ENCODE measurements at places on chromosomes 2 and 18. TPM values are rescaled to one million over a fixed set of nuclear protein-coding genes. Genes with fewer than 3 reads are reported as not detected.
A peak's percentile ranks its signal among the peaks of the same experiment; 100 is the strongest.

DNA sequence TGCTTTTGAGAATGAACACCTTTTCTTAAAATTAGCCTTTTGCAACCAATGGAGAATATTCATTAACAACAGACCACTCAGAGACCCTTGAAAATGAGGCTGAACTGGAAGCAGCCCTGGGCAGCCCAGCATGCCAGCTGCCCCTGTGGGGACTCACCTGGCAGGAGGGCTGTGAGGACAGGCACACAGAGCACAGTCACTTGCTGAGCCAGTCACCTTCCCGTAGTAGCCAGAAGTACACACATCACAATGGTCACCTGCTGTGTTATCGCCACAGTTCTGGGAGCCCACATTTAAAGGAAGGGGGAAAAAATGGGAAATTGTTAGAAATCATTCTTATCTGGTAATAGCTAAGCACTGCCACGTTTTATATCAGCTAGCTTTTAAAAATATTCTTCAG is 115.5 kb downstream of the LAMA1 start:
- H3K27me3 ChIP-seq: no peaks in the 10 kb centered on the region
- H3K36me3 ChIP-seq: no peaks in the 10 kb centered on the region
- no peak overlapping the region for H3K27ac ChIP-seq
- H3K4me3 ChIP-seq: no peak overlapping the region
- H3K4me1 ChIP-seq: no peaks in the 10 kb centered on the region

ZSWIM2 gene
- 0.05 TPM for polyA plus RNA-seq

DNA sequence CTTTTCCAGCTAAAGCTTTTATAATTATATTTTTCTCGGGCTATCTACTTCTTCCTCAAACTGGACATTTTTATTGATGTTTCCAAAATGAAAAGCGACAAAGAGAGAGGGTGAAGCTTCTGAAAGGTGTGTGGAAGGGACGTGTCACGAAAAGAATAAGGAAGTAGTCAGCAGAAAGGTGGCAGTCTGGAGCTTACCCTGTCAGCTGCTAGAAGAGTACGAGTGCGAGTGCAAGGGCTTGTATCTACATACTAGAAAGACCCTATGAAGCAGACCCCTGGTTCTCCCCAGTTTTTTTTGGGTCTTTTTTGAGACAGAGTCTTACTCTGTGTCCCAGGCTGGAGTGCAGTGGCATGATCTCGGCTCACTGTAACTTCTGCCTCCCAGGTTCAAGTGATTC is 14.6 kb downstream of the FHL2 start:
- H3K27me3 ChIP-seq: no peaks in the 10 kb centered on the region
- H3K27ac ChIP-seq: no peak overlapping the region
- H3K36me3 ChIP-seq: peaks cover 55% of the 10 kb centered on the region
- H3K4me3 ChIP-seq: no peak overlapping the region
- H3K4me1 ChIP-seq: 0 out of 2 replicates have a peak, but pooled peaks cover 7% of the 10 kb centered on the region
- no peak for DNase-seq

SIX2 gene
- polyA plus RNA-seq: 0.76 TPM

FAHD2B gene
- 13.6 TPM for polyA plus RNA-seq

DNA sequence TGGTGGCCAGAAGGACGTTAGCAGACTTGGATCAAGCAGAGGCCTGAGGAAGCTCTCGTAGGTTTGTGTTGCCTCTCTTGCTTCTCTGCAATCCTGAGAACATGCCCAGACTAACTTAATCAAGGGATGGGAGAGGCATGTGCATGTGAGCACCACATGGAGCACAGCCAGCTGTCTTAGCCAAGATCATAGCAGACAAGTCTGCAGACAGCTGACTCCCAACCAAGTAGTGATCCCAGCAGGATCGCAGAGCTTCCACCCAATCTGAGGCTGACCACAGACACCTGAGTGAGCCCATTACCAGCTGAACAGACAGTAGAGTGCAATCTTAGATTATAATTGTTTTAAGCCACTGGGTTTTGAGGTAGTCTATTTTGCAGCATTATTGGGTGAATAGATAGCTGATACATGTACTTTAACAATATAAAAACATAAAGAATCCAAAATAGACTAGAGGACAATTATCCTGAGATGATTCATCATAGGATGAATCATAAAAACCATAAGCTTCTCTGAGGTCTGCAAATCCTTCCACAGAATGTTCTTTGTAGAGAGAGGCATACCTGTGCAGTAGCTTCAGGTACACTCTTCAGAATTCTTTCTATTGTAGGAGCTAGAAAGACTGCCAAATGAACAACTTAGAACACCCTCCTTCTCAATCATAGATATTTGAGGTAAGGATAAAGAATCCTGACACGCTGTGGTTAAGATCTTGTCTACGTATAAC is 25.2 kb upstream of the FAM110C start:
- H3K27ac ChIP-seq: no peak overlapping the region
- H3K36me3 ChIP-seq: no peaks in the 10 kb centered on the region
- H3K4me1 ChIP-seq: no peaks in the 10 kb centered on the region

GPC1 gene
- polyA plus RNA-seq: 49.0 TPM

- no peaks in the 10 kb centered on the region for H3K27me3 ChIP-seq
- no peak overlapping the region for H3K27ac ChIP-seq
- H3K4me1 ChIP-seq: no peaks in the 10 kb centered on the region
Measured at GRCh38 chr2:119062179-119062578, 96.4 kb downstream of the C1QL2 start.

GRCh38 chr18:39911716-39912115 is 2043.3 kb upstream of the PIK3C3 start:
- peaks cover 2% of the 10 kb centered on the region for H3K4me1 ChIP-seq
- no peak overlapping the region for H3K27ac ChIP-seq
- H3K36me3 ChIP-seq: no peaks in the 10 kb centered on the region
- no peaks in the 10 kb centered on the region for H3K27me3 ChIP-seq
- DNase-seq: no peak
- no peak overlapping the region for H3K4me3 ChIP-seq

GRCh38 chr2:174686430-174686829 is 77.8 kb downstream of the CHRNA1 start:
- no peak overlapping the region for H3K4me3 ChIP-seq
- no peaks in the 10 kb centered on the region for H3K36me3 ChIP-seq
- no peaks in the 10 kb centered on the region for H3K4me1 ChIP-seq
- no peaks in the 10 kb centered on the region for H3K27me3 ChIP-seq
- no peak overlapping the region for H3K27ac ChIP-seq

- no peak overlapping the region for H3K27ac ChIP-seq
- no peaks in the 10 kb centered on the region for H3K36me3 ChIP-seq
- H3K27me3 ChIP-seq: peaks cover 9% of the 10 kb centered on the region
- no peak overlapping the region for H3K4me3 ChIP-seq
- H3K4me1 ChIP-seq: peaks cover 6% of the 10 kb centered on the region
Measured at GRCh38 chr2:119442850-119443249, 11.2 kb downstream of the TMEM37 start.

COL4A3 gene
- not detected for polyA plus RNA-seq

IL36G gene
- not detected for polyA plus RNA-seq

- peak overlapping the region; percentile 7 for H3K27ac ChIP-seq
- H3K27me3 ChIP-seq: no peaks in the 10 kb centered on the region
- H3K4me3 ChIP-seq: no peak overlapping the region
- no peak for DNase-seq
- peaks cover 54% of the 10 kb centered on the region for H3K36me3 ChIP-seq
- peaks cover 64% of the 10 kb centered on the region for H3K4me1 ChIP-seq
Measured at GRCh38 chr2:46723346-46723745, 192.3 kb downstream of the MCFD2 start.

DPP10 gene
- not detected for polyA plus RNA-seq

GRCh38 chr2:168032091-168032490 is 215.3 kb downstream of the STK39 start:
- no peak for DNase-seq
- H3K27me3 ChIP-seq: no peaks in the 10 kb centered on the region
- H3K4me3 ChIP-seq: no peak overlapping the region

GRCh38 chr2:135212757-135213156 is 160.7 kb downstream of the RAB3GAP1 start:
- no peaks in the 10 kb centered on the region for H3K36me3 ChIP-seq
- H3K27ac ChIP-seq: no peak overlapping the region
- no peak for DNase-seq
- no peaks in the 10 kb centered on the region for H3K4me1 ChIP-seq
- no peaks in the 10 kb centered on the region for H3K27me3 ChIP-seq

DNA sequence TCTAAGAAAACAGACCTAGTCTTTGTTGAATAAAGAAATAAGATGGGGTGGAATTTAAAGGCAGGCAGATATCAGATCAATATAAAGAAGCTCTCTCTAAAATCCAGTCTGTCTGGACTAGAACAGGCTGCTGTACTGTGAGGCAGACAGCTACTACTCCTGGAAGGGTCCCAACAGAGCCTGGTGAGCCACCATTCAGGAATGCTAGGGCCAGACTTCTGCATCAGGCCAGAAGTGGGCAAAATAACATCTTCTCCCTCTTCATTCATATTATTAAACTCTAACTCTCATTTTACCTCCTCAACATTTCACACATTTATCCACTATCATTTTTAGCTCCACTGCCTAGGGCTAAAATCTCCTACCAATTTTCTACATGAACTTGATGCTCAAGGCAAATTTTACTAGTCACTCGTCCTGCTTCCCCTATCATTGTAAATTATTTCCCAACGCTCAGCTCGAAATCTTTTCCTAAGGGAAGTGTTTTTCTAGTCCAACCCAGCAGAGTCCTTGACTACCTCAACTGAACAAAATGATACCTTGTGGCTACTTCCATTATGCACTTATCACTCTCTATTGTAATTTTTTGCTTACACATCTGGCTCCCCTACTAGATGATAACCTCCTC is 45.2 kb upstream of the GLS start:
- no peaks in the 10 kb centered on the region for H3K27me3 ChIP-seq
- DNase-seq: peak; percentile 12
- H3K4me1 ChIP-seq: no peaks in the 10 kb centered on the region
- no peaks in the 10 kb centered on the region for H3K36me3 ChIP-seq
- no peak overlapping the region for H3K4me3 ChIP-seq

CCDC68 gene
- not detected for polyA plus RNA-seq

GRCh38 chr2:40466332-40466906 is 14.5 kb upstream of the SLC8A1 start:
- H3K27ac ChIP-seq: no peak overlapping the region
- no peaks in the 10 kb centered on the region for H3K36me3 ChIP-seq
- DNase-seq: no peak
- H3K4me3 ChIP-seq: no peak overlapping the region
- H3K27me3 ChIP-seq: no peaks in the 10 kb centered on the region

GAD1 gene
- 0.20 TPM for polyA plus RNA-seq

DNAJC5G gene
- polyA plus RNA-seq: not detected

DNA sequence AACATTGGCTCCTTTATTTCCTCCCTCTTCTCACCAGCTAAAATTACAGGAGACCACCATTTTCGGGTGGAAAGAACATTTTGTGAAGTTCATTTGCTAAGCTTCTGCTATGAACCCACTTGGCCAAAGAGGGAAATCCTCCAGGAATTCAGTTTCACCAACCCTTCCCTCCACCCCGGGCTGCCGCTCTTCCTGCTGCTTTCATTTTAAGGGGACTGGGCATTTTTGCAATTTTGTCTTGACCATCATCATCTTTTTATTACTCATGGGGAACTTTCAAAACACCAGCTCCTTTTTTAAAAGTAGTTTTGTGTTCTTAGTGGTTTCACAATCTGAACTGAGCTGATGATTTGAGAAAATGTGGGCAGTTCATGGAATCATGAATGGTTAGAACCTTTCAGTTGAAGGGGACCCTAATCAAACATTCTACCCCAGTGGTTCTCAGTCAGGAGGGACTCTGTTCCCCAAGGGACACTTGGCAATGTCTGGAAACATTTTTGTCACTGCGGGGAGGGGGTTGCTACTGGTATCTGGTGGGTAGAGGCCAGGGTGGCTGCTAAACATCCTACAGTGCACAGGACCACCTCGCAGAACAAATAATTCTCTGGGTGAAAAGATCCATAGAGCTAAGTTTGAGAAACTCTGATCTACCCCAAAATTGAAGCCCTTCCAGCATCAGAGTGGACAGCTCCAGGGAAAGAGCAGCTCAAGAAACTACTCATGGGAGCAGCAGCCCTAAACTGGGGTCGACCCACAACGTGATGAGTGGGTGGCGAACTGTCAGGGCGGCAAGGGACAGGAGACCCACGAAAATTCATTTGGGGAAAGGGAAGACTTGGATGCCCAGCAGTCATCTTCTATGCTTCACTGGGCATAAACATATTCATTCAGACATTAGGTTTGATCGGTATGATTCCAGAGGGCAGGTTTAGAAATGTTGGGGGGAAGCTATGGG is 92.9 kb downstream of the ACKR3 start:
- no peaks in the 10 kb centered on the region for H3K4me1 ChIP-seq
- H3K36me3 ChIP-seq: no peaks in the 10 kb centered on the region
- DNase-seq: no peak
- H3K27ac ChIP-seq: no peak overlapping the region

DNA sequence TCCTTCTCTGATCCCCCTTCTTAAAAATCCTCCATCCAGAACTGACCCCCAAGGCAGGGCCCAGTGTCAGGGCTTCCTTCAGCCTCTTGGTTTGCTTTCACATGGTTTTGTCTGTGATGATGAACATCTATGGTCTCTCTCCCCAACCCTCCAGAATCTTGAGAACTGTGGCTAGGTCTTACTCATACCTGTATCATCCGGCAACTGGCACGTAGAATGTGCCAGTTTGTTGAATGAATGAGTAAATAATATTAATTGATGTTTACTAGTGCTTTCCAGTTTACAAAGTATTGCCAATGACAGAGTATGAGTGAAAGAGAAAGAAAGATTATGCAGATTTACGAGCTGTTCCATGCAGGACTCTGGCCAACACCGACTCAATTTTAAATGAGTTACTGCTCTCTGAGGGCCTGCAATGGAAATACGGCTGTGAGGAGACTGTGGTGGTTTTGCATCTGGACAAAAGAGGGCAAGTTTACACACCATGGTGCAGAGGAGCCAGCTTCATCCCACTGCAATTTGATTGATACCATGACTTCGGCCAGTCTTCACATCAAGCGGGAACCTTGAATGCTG is 29.9 kb upstream of the TRIB2 start:
- DNase-seq: no peak
- H3K27me3 ChIP-seq: no peaks in the 10 kb centered on the region
- no peak overlapping the region for H3K27ac ChIP-seq
- no peaks in the 10 kb centered on the region for H3K4me1 ChIP-seq
- no peaks in the 10 kb centered on the region for H3K36me3 ChIP-seq

DNA sequence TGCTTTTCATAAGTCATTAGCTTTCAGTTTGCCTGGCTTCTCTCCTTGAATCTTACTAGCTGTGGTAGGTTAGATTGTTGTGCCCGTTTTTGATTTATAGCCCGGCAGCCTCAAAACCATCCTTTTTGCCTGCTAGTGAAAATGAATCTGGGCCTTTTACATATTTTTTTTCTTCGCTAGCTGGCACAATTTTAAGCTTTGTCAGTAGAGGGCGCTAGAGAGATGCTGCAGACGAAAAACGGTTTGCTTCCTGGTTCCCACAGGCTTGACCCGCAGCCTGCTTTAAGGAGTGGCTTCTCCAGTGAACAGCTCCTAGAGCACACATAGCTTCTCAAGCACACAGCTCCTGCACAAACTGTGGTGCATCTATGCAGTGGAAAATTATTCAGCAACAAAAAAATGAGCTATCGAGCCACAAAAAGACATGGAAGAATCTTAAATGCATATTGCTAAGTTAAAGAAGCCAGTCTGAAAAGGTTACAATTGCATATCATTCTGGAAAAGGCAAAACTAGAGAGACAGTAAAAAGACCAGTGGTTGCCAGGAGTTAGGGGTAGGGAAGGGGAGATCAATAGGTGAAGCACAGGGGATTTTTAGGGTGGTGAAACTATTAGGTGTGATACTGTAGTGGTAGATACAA is 47.9 kb downstream of the E2F6 start:
- no peak overlapping the region for H3K27ac ChIP-seq
- H3K4me1 ChIP-seq: no peaks in the 10 kb centered on the region
- no peaks in the 10 kb centered on the region for H3K27me3 ChIP-seq
- no peaks in the 10 kb centered on the region for H3K36me3 ChIP-seq

SULT6B1 gene
- not detected for polyA plus RNA-seq

GRCh38 chr2:230757476-230757875 is 44.8 kb downstream of the CAB39 start:
- H3K27me3 ChIP-seq: no peaks in the 10 kb centered on the region
- no peaks in the 10 kb centered on the region for H3K4me1 ChIP-seq
- DNase-seq: no peak
